ENCODE measurements at places on chromosomes 2 and 18. TPM values are rescaled to one million over a fixed set of nuclear protein-coding genes. Genes with fewer than 3 reads are reported as not detected.

TTR gene
- polyA plus RNA-seq: not detected

ELOA2 gene
- not detected for polyA plus RNA-seq

DSC3 gene
- polyA plus RNA-seq: not detected

PRSS56 gene
- polyA plus RNA-seq: not detected
